ENCODE measurements at places on chromosomes 2 and 18. TPM values are rescaled to one million over a fixed set of nuclear protein-coding genes. Genes with fewer than 3 reads are reported as not detected.

DNA sequence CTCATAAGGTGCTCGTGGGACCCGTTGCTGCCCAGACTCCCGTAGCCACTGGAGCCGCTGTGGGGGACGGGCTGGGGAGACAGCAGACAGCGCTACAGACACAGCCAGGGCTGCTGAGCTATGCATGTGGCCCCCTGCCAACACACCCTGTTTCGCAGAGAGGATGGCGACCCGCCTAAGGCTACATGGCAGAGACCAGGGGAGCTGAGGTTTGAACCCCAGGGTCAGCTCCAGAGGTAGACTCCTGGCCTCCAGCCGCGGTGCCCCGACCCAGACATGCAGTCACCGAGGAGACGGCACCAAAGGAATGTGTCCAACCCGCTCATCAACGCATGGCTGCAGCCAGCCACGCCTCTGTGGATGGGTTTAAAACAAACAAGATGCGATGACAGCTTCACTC, 21.0 kb upstream of the HES6 start:
- no peak for DNase-seq

ARL4C gene
- 60.2 TPM for polyA plus RNA-seq

SNORC gene
- polyA plus RNA-seq, result 2.8 TPM

CD8B2 gene
- polyA plus RNA-seq, result 0.22 TPM

Data from renal pelvis (tissue), 12 donors.